Activated T-helper 1 cell treated with anti-CD3 and anti-CD28 coated beads, Interleukin-2, amount 50 U/mL, for 16 hours (primary cell): ENCODE measurements at places on chromosomes 3 and 15.

DNA sequence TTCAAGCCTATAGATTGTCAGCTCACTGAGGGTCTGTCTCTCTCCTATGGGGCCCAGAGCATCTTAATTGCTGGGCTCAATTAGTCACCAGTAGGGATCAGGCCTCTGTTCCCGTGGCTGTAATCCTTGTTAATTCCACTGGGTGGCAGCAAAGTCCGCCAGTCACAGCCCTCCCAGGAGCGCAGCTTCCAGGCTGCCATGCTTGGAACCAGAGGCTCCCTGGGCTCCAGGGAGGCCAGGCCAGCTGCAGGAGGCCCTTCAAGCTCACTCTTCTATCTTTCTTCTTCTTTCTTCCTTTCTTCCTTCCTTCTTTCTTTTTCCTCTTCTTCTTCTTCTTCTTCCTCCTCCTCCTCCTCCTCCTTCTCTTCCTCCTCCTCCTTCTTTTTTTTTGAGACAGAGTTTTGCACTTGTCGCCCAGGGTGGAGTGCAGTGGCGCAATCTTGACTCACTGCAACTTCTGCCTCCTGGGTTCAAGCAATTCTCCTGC lies 14.4 kb downstream of the RNU5B-1 start:
- DNase-seq: peak; percentile 57

- DNase-seq: no peak
Measured at GRCh38 chr3:133962849-133963248, 66.9 kb downstream of the SLCO2A1 start.

- no peak for DNase-seq
Measured at GRCh38 chr3:180275176-180275575, 238.4 kb upstream of the PEX5L start.

DNA sequence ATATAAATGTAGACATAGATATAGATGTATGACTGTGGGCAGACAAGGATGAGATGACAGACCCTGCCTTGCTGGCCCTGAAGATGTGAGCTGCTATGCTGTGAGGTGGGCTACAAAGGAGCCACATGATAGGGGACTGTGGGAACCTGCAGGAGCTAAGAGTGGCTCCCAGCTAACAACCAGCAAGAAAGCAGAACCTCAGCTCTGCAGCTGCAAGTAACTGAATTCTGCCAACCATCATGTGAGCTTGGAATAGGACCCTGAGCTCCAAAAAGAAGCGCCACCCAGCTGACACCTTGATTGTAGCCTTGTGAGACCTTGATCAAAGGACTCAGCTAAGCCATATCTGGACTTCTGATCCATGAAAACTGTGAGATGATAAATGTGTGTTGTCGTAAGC lies 123.3 kb upstream of the GRM7 start:
- DNase-seq: no peak

DNA sequence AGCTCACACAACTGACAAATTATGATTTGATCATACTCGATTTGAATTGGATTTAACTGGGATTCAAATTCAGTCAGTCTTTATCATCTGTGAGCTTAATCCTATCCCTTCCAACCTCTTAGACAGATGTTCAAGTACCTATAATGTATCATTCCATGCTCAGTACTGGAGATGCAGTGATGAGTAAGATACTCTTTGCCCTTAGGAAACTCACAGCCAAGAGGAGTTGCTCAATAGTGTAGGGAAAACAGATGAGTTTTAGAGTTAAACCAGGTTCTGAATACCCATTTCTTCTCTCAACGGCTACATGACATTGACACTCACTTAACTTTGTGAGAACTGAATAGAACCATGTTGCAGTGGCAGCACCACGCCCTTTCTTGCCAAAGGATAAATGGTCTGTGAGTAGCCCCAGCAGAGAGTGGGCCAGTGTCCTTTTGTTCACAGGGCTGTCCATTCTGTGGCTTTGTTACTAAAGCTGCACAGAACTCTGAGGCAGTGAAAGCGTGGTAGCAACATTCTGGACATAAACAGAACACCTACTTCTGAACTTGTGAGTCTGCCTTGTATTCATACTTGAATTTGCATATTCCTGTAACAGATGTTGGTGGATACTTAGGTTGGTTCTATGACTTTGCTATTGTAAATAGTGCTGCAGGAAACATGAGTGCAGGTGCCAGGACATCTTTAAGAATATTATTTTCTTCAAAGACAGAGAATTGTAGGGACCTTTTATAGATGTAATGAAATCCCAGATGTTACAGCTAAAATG lies 91.6 kb downstream of the RASA2 start:
- no peak for DNase-seq

- no peak for DNase-seq
Measured at GRCh38 chr15:31005660-31006059, 14.2 kb upstream of the MTMR10 start.

DNA sequence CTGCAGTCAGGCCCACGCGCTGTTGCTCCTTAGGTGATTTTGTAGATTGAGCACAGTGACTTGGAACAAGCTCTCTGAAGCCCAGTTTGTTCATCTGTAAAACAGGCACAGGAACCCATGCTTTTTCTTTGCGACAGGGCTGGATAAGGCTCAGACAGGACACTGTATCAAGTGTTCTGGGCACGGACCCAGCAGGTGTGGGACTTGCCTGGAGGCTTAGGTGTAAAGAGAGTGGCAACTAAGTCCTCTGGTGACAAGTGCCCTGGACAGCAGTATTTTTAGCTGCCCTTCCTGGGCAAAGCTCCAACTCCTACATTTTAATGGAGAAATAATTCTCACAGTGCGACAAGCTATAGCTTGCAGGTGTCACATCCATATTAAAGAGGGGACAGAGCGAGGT lies 32.2 kb downstream of the CD276 start:
- DNase-seq: no peak

GRCh38 chr15:63554337-63554927 lies 42.8 kb upstream of the FBXL22 start:
- DNase-seq: no peak

- DNase-seq: no peak
Measured at GRCh38 chr15:76968306-76968705, 26.6 kb upstream of the PSTPIP1 start.

- DNase-seq: no peak
Measured at GRCh38 chr15:39312984-39313383, 267.9 kb upstream of the THBS1 start.

DNA sequence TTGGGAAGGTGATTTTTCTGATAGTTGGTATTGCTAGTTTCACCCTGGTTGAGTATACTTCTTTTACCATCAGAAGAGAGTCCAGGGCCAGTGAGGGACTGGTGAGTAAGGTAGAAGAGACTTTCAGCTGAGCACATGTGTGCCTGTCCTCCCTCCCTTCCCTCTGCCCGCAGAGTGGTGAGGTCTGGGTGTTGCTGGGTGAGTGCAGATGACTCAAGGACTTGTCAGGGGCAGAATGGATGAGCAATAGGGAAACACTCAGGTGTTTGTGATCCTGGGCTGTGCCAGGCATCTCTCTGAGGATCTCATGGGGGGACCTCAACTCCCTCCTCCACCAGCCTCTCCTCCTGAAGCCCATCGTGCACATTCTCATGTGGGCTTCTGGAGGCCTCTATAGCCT lies 76.0 kb upstream of the GSK3B start:
- no peak for DNase-seq

DNA sequence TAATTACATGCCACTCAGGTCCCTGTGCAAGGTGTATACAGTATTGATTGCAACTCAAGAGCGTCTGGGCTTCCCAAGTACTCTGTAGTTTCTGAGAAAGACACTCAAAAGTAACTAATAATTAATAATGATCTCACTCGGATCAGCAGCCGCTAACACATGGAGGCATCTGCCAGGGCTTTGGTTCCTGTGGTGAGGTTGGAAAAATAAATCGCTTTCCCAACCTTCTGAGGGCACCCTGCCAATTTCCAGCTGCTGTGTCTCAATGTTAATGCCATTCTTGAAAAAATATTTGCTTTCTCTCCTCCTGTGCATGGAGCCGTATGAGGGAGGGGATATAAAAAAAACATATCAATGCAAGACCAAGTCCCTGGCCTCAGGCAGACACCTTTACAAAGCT lies 116.5 kb upstream of the SLC2A2 start:
- DNase-seq: no peak

- no peak for DNase-seq
Measured at GRCh38 chr3:172476347-172476746, 28.1 kb upstream of the GHSR start.

GRCh38 chr3:60065227-60065868 lies 1015.5 kb upstream of the CFAP20DC start:
- no peak for DNase-seq

- no peak for DNase-seq
Measured at GRCh38 chr3:158094235-158095110, 11.7 kb downstream of the SHOX2 start.

DNA sequence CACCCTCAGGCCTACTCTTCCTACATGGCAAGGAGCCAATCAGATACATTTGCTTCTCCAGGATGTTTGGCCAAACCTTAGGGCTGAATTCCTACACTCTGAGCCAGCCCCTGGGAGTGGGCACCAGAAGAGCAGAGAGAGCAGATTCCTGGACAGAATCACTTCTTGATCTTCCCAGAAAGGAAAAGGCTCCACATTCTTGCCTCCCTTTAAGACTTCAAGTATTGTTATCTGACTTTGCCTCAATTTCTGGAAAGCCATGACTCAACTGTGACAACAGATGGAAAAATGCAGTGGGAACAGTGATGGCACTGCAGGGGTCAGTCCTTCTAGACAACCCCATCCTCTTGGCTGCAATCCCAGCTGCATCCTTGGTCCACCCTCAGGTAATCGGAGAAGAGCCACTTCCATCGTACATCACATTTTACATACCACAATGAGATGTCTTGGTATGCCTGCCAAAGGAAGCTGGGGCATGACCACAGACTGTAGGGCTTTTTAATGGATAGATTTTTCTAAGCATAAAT lies 21.0 kb downstream of the SLCO2A1 start:
- no peak for DNase-seq
